ENCODE measurements at places on chromosomes 2 and 18.

- DNase-seq = no peak
Measured at GRCh38 chr2:217027414-217027813, 167.6 kb upstream of the TNP1 start.

GRCh38 chr2:41602341-41602740, 445.5 kb upstream of the PKDCC start:
- no peak for DNase-seq

GRCh38 chr2:196980473-196980872, 54.0 kb upstream of the PGAP1 start:
- DNase-seq = peak; percentile 20

GRCh38 chr2:218897394-218898108, 16.9 kb downstream of the WNT10A start:
- no peak for DNase-seq

DNA sequence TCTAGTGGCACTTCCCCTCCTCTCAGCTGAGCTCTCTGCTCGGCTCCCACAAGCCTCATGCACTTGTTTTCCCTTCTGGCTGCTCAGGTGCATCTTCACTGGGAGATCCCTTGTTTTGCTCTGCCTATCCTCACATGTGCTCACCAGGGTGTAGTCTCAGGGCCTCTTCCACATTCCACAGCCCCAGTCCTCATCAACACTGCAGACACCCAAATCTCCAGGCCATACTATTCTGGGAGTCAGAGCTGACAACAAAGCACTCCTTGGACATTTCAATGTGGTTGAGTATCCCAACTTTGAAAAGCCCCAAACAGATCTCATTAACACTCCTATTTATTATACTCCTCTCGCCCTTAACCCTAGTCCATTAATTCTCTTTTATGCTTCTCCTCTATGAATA, 71.3 kb downstream of the CCDC93 start:
- DNase-seq = no peak

- no peak for DNase-seq
Measured at GRCh38 chr18:79056827-79057367, 12.3 kb upstream of the ATP9B start.

GRCh38 chr2:219698748-219699439, 71.5 kb downstream of the SLC4A3 start:
- no peak for DNase-seq

DNA sequence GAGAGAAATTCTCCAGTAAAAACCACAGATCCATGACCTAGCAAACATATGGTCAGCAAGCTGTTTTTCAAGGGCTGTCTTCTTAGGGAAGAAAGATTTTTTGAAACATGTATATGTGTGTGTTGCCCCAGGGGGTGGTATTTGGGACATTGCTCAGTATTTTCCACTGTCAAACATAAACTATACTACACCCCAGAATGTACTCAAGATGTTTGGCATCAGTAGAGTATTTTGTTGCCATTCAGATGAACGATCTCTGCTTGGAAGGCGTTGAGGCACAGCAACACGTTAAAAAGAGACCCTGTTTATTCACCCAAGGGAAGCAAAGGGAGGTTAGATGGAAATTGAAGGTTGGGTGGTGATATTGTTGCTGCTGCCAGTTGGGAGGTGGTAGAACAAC, 30.0 kb downstream of the EEF1B2 start:
- no peak for DNase-seq

DNA sequence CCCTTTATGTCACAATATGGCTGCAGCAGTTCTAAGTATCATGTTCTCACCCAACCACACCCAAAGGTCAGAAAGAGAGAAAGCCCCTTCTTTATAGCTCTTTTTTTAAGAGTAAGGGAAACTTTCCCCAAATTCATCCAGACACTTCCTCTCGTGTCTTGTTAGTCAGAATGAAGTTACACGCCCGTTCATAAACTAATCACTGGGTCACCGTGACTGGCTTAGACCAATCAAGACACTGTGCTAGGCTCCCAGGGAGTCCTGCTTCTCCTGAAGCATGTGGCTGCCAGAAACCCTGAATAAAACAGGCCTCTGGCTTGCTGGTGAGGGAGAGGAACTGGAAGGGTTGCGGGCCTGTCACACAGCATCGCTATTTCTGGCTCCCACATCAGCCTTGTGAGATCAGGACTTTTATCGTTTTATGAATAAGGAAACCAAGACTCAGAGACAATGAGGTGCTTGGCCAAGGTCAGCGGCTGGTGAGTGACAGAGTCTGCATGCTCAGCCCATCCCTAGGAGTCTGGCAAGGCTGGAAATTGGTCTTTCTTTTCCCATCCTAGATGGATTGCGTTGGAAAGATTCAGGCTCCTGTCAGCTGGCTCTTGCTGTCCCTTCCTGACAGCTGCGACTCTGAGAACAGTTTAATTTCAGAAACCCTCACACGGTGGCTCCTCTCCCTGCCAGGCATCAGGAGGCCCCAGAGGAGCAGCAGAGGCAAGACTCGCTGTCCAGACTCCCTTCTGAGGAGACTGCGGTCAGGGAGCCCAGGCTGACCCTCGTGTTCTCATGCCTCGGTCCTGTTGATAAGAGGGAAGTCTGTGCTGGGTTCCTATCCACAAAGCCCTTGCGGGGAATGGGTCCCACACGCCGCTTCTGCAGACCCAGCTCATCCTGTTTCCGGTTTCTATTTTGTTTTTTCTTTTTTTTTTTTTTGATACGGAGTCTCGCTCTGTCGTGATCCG, 104.5 kb upstream of the TAF1B start:
- DNase-seq = peak; percentile 22

DNA sequence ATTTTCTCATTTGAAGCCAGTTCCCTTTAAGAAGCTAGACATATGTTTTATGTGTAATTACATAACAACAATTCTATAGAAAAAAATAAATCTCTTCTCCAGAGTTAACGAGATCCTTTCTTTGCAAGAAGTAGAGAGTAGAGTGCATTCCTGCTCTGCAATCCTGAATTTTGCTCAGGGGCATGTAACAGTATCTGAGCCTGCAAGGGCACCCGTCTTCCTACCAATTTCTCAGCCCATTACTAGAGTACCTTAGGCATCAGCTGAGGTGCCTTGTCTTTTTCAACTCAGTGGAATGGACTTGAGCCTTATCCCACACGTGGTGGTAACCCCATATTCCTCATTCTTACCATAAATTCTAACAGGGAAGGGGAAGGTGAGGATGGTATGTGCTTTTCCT, 205.9 kb downstream of the IKZF2 start:
- no peak for DNase-seq

- no peak for DNase-seq
Measured at GRCh38 chr2:56177420-56178220, 6.2 kb upstream of the CCDC85A start.

DNA sequence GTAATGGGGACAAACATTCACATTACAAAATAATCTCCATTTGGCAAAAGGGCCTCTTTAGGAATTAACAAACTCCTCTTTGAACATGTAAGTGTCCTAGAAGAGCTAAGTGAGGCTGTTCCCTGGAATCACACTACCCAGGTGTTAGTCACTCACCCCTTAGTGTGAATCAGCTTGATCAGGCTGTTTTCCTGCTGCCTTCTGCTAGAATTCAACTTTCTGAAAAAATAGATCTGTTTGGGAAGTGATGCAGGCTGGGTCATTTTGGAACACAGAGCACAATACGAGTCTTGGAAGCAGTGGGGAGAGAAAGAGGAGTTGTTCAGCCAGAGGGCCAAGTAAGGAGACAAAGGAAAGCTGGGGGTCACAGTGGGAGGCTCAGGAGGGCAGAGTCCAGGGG, 40.0 kb downstream of the TTC32 start:
- peak; percentile 23 for DNase-seq

DNA sequence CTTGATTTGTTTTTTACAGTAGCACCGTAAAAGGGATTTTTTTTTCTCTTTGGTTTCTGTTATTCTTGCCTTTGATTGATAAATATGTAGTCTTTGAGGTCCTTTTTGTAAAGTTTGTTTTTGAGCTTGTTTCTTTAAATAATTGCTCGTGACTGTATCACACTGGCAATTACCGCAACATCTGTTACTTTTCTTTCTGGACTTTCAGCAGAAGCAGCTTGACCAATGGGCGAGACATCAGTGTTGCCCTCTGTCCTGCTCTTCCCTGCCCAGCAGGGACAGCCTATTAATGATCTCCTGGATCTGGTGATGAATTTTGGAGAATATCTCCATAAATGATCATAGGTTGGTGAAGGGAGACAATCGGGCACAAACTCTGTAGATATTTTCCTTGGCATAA, 74.9 kb downstream of the TDRD15 start:
- DNase-seq = no peak

- no peak for DNase-seq
Measured at GRCh38 chr2:138534791-138535190, 33.2 kb downstream of the SPOPL start.

GRCh38 chr18:56327191-56327885, 311.1 kb downstream of the TXNL1 start:
- DNase-seq = no peak

GRCh38 chr2:127081826-127082633, 24.9 kb downstream of the BIN1 start:
- peak; percentile 60 for DNase-seq

GRCh38 chr2:228263156-228263555, 81.7 kb upstream of the SPHKAP start:
- no peak for DNase-seq

DNA sequence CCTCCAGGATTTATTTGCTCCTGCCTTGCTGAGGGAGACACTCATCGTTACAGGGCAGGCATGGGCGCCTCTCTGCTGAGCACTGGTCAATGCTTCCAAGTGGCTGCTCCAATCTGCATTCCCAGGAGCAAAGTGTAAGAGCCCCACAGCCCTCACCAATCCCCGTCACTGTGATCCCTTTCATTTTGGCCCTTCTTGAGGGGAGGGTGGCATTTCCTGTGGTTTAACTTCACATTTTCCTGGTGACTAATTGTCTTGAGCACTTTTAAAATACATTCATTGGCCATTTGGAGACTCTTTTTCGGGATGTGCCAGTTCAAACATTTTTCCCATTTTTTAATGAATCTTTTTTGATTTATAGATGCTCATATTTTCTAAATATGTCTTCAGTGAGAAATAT, 33.0 kb downstream of the TPO start:
- DNase-seq = no peak

DNA sequence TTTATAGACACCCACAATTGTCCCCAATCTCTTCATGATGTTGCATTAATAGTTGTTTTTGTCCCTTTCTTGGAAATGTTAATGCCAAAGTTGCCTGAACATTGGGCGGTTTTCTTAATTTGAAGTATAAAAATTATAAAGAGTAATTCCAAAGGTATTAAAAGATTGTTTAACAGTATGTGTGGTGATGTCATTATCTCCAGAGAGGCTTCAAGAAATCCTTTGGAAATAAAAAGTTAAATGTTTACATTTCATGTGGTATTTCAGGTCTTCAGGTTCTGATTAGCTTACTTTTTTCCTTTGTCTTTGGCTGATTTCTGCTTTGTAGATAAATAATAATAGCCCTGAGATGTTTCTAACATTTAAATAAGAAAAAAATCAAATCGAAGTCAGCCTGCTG, 29.3 kb upstream of the NOSTRIN start:
- DNase-seq = no peak

DNA sequence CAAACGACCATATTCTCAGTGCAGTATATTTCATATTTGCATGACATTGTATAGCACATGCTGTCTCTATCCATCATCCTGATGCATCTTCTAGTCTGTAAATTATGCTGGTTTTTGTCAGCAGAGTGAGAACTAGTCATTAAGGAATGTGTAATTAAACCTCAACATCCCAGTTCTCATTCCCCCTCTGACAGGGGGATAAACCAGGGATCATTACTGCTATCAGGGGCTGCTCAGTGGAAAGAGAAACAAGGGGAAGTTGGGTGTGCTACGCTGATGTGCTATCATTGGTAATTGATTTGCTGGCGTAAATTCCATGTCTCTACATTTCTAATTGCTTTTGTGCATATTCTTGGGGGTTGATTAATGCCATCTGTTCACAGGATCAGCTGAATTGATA, 7.7 kb downstream of the CNTNAP5 start:
- no peak for DNase-seq

GRCh38 chr2:180734382-180734781, 246.0 kb upstream of the UBE2E3 start:
- no peak for DNase-seq

DNA sequence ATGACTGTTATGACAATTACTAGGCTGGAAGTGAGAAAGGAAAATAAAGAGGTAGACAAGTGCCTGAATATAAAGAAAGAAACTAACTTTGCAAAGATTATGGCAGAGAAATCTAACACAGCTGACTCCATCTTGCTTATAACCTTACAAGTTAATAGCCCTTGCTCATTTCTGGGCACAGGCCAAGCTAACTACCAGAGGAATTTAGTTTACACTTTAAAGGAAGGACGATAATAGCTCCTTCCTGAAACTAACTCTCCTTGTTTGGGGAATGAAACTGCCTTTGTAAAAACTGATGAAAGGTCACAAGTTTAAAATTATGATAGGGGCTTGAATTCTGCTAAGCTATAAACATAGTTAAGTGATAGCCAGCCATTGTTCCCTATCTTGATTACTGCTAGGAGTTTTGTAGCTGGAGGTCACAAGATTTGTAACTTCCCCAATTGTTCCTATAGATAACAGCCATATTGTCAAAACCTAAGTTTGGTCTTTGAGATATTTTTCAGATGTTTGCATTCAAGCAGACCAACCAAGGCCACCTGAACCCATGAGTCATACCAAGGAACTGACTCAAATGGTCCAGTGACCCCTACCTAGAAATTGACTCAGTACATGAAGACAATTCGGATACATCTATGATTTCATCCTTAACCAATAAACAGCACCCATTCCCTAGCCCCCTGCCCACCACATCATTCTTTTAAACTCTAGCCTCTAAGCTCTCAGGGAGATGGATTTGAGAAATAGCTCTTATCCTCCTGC, 209.2 kb upstream of the LRATD1 start:
- DNase-seq = no peak

DNA sequence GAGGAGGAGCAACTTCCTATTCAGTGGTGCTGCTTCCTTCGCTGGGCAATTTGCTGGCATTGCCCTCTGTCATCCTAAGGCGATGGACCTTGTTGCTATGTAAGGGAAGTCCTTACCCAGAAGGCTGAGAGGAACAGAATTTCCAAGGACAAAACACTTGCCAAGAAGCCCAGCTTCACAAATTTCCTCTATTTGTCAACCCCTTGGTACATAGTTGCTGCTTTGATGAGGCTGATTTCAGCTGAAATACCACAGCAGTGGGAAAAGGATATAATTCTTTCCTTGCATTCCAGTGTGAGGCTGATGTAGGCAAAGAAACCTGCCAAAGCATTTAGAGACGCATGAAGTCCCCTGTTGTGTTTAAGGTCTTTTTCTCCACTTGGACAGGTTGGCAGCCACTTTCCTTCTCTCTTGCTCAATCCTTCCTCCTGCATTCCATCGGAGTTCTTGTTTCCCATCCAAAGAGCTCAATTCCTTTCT, 16.4 kb upstream of the ST3GAL5 start:
- DNase-seq = no peak
